ENCODE measurements at places on chromosomes 16 and 17.

DNA sequence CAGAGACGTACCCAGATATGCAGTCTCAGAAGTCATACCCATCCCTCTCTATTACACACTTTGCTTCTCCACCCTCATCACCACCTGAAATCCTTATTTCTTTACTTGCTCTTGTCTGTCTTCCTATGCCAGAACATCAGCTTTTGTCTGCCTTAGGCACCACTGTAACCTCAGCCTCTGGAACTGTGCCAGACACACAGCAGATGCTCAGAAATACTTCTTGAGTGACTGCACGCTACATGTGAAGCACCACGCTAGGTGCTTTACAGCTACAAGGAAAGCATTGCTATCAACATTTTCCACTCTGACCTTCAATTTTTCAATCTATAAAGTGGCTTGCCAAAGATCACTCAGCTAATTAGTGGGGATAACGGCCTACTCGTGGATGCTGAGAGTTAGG lies 226.8 kb downstream of the CHD9NB start:
- peak; percentile 70 for DNase-seq

DNA sequence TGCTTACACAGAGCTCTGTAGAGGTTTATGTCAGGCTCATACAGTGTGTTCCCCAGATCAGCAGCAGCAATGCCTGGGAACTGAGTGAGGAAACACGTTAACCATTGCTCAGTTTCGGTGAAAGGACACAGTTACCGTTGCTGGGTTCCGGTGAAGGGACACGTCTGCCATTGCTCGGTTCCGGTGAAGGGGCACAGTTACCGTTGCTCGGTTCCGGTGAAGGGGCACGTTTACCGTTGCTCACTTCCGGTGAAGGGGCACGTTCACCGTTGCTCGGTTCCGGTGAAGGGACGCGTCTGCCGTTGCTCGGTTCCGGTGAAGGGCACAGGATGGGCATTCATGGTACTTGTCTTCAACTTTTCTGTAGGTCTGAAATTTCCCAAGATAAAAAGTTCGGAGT lies 81.7 kb downstream of the MRM3 start:
- no peak for DNase-seq

- no peak for DNase-seq
Observed at GRCh38 chr17:57634713-57635465, 110.2 kb downstream of the CCDC182 start.

- DNase-seq: no peak
Observed at GRCh38 chr17:42101513-42102292, 3.4 kb upstream of the ZNF385C start.

- no peak for DNase-seq
Observed at GRCh38 chr17:73972901-73973300, 230.6 kb upstream of the RPL38 start.

DNA sequence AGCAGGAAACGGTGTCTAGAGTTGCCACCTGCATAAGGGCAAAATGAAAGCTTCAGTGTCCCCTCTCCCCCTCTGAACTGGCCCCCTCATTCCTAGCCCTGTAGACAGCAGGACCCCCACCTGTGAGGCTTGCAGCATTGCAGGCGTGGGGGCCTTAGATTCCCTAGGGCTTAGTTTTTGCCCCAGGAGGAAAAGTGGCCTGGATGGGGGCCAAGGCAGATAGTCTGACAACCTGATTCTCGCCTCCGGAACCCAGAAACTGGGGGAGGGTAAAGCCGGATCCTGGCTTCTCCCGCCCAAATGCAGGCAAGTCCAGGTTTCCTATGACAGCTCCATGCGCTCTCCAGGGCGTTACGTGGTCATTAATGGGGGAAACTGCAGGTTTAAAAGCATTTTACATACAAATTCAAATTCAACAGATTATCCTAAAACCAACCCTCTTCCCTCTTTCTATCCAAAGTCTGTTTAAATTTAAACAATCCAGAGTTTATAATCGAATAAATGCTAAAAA lies 678 bp upstream of the HOXB6 start:
- no peak for DNase-seq

DNA sequence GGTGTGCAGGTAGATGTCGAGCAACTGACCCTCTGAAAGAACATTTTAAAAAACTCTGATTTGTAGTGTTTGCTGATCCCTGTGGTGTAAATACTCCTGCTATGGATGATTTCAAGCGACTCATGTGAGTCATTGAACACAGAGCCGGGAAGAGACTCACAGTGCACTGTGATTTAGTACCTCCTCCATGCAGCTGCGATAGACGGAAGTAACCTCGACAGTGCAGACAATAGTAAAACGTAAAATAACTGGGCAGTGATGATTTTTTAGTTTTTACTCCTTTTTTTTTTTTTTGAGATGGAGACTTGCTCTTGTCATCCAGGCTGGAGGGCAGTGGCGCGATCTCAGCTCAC lies 8.7 kb downstream of the TBX21 start:
- no peak for DNase-seq

DNA sequence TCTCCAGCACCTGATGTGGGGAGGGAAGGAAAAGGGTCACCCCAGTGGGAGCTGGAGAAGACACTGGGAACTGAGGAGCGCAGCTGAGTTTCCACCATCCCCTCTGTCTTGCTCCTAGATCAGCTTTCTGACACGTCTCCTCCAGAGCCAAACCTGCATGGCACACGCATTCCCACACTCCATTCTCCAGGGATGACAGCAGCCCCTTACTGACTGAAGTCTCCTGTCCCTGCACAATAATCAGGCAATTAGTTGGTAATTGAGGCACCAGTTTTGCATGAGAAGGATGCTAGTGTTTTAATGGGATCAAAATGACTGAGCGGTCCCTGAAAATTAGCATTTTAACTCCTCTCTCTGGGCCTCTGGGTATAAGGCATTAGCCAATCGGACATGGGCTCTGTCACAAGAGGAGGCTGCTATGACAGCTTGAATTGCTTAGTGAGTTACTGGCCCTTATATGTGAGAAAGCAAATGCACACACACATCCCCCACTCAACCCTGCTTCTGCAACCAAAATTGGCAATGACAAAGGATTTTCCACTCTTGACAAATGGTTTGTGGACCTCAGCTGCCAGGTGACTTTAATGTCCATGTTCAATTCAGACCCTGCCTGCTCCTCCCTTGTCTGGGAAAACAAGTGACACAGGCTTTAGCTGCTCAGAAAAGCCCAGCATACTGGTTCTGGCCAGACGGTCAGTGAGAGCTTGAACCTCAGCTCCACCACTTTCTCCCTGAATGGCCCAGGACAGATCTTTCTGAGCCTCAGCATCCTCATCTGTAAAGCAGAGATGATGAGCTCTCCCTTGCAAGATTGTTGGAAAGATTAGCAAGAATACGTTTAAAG lies 57.2 kb upstream of the SREBF1 start:
- peak; percentile 8 for DNase-seq

DNA sequence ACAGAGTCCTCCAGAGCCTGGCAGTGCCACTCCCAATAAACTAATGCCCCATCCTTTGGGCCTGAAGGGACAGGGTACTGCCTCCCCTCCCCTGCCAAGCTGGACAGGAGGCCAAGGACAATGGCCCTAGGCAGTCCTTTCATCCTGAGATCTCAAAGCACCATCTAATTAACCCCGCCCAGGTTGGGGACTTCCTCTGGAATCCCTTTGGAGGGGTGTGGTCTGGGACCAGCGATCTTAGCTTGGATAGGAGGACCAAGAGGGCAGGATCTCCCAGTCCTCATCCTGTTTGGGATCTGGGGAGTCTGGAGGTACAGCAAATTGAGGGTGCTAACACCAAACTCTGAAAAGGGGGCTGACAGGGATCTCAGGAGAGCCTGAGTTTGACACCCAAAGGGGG lies 18.2 kb upstream of the SP6 start:
- no peak for DNase-seq

DNA sequence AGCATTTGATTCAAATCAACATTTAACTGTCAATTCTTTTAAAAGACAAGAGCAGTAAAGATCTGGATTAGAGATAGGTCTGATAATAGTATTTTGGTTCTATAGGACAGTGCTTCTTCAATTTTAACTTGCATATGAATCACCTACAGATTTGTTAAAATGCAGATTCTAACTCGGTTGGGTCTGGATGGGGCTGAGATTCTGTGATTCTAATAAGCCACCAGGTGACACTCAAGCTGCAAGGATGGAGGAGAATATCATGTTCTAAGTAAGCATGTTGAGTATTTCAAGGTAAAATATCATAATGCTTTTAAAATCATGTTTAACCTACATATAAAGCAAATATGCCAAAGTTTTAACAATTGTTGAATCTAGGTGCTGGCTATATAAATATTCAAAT lies 15.8 kb downstream of the TSPOAP1 start:
- DNase-seq: no peak

GRCh38 chr17:2191785-2192184 lies 111.8 kb downstream of the SMG6 start:
- DNase-seq: no peak

DNA sequence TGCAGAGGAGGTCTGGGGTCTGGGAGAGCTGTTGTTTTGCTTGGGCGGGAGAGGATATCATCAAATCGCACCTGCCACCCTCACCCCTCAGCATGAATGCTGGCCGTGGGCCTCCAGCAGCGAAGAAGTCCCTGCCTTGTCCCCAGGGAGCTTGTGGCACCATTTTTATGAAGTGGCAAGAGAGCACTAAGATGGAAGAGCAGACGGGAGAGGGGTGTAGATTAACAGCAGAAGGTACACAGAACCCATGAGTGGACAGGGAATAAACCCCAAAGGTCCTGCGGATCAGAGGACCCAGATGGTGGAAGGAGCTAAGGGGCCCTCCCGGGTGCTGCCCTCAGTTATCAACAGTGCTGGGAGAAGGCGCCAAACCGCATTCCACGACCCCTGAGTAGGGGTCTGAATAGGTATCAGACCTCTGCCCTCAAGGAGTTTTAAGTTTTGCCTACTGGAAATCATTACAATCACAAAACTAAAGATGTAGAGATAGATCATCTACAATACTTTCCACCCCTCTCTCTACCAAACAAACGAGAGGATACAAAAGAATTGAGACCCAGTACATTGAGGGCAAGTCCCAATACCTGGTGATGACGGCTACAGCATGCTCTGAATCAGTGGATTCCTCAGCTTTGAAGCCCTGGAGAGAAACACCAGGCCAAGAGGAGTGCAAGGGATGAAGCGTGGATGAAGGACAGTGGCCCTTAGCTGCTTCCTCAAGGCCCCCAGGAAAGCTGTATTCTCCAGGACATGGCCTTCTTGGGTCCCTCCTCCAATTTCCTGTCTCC lies 60.2 kb downstream of the CCDC182 start:
- no peak for DNase-seq

DNA sequence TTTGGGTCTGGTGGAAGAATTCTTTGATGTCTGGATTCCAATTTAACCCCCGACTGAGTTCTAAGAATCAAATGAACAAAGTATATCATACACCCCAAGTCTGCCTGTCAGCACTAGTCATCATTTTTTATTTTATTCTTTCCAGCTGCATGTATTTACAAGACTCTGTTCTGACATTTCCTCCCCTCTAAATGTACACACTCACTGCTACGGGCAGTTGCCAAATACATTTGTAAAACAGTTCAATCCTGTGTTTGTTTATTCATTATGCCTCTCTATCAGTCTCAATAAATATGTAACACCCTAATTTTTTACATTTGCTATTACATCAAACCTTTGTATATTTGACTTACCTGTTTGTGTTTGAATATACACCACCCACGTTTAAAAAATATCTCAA lies 422.3 kb upstream of the PSMD7 start:
- DNase-seq: no peak

DNA sequence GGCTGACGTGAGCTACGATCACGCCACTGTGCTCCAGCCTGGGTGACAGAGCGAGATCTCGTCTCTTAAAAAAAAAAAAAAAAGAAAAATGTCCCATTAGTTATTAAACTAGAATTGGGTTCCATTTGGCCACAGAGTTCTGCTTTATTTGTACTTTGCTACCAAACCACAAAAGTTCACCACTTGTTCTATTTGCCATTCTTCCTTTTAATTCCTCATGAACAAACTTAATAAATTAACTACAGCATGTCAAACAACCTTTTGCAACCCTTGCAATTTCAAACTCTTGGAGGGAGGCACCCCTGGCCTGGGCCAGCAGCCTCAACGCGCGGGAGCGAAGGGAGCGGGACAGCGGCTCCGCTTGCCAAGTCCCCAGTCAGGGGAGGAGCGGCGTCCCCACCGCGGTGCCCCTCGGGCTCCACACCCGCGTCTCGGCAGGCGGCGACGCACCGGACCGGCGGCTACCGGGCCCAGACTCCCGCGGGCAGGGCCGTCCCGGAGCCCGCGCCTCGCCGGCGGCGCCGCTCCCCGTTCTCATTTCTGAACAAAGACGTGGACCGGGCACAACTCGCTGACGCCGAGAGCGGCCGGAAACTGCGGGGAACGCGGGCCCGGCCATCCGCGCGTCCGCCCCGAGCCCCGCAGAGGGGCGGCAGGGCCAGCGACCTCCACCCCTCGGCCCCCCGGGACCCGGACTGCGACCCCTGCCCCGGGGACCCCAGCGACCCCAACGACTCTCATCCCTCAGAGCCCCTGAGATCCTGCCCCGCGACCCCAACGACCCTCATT lies 775 bp downstream of the CYTH1 start:
- DNase-seq: no peak

GRCh38 chr17:41629316-41629715 lies 4.9 kb upstream of the KRT17 start:
- DNase-seq: no peak

Measured in DMS79 treated with DMSO at 0.1 percent for 48 hours (cell line).